ENCODE measurements at places on chromosomes 1 and 21.

DNA sequence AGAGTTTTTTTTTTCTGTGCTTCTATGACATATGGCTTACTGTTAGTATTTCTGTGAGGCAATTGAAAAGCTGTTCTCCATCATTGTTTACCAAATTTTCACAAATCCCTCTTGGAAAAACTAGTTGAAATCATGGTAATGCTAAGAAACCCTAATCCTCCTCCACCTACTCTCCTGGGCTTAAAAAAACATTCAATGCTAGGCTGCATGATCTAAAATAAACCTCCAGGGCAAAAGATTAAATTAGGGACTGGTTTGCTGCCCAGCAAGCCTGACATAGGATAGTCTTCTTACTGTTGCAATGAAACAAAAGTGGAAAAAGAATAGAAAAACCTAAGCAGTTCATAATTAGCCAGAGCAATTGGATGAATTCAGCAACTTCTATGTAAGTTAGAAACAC, 16.1 kb downstream of the C1orf52 start:
- no peak for DNase-seq

DNA sequence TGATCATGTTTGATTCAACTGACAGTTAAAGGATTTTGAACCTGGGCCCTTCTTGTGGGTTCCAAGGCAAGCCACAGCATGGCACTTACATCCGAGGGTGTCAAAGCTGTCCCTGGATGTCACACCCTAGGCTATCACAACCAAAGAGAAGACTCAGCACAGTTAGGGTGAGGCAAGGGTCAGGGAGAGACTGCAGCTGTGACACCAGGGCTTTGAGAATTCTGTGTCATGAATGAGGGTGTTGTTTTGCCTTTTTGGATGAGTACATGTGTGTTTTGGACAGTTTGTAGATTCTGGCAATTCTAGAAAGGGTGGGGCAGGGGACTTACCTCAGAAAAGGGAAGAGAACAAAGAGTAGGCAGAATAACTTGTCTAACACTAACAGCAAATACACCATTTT, 37.8 kb upstream of the ZNF326 start:
- DNase-seq: no peak

GRCh38 chr1:241114699-241115233, 242.2 kb downstream of the RGS7 start:
- DNase-seq: no peak

DNA sequence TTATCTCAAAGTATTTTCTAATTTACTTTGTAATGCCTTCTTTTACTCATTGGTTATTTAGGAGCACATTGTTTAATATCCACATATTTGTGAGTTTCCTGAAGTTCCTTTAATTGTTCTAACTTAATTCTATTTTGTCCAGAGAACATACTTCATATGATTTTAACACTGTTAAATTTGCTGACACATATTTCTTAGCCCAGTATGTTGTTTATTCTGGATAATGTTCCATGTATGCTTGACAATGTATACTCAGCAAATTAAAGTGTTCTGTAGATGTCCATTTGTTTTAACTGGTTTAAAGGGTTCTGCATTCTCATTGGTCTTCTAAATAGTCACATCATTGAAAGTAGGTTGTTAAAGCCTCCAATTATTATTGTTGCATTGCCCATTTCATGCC, 643.7 kb upstream of the NR5A2 start:
- DNase-seq: no peak

DNA sequence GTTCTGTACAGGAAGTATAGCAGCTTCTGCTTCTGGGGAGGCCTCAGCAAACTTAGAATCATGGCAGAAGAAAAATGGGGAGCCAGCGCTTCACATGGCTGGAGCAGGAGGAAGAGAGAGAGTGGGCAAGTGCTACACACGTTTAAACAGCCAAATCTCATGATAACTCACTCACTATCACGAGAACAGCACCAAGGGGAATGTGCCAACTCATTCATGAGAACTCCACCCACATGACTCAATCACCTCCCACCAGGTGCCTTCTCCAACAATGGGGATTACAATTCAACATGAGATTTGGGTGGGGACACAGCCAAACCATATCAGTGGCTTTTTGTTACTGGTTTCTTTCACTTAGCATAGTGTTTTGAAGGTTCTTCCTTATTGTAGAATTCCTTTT, 138.6 kb downstream of the SYT14 start:
- no peak for DNase-seq

- no peak for DNase-seq
Measured at GRCh38 chr1:172905452-172905851, 145.3 kb downstream of the TNFSF18 start.

DNA sequence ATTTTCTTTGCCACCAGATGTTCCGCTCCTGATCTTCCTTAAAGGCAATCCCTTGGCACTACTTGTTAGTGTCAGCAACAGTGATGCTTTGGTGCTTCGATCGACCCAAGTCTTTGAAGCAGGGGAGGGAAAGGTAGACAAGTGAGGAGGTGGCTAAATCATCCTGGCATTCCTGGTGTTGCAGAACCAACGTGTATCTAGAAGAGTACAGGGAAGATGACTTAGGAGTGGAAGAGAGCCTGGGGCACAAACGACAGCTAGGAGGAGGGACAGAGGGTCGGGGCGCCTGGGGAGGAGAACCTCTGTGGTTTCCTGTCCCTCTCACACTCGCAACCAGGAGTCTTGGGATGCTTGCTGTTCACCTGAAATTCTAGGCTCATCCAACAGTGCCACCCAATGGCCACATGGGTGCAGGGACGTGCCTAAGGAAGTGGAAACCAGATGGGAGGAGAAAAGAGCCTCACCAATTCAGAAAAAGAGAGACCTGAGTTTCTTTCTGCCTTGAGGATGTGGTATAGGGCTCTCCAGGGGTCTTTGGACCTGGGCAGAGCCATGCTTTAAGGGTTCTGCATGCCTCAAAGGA, 9.5 kb upstream of the KCNA2 start:
- DNase-seq: peak; percentile 38

DNA sequence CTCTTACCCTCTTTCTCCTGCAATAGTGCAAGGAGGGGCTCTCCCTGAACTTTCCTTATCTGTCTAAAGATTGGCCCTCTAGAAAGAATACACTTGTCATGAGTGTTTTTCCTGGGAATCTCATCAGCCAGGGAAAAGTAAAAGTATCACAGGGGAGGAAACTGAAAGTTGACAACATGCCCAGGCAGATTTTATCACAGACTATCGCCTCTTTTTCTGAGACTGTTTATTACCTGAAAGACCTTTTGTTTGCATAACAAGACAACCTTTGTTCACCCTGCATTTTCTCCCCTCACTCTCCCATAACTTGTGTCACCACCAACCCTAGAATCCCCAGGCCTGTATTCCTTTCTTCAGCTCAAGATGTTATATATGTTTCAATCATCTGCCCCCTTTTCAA, 794.7 kb upstream of the ADAMTS5 start:
- DNase-seq: no peak

- no peak for DNase-seq
Measured at GRCh38 chr1:112304612-112305011, 91.4 kb upstream of the CTTNBP2NL start.

- DNase-seq: no peak
Measured at GRCh38 chr1:169517558-169518186, 31.9 kb upstream of the SLC19A2 start.

- no peak for DNase-seq
Measured at GRCh38 chr1:84887261-84887934, 5.6 kb downstream of the LPAR3 start.

GRCh38 chr21:26751305-26751704, 93.9 kb downstream of the ADAMTS1 start:
- DNase-seq: no peak

- DNase-seq: no peak
Measured at GRCh38 chr1:150881331-150882070, 5.1 kb upstream of the ARNT start.

DNA sequence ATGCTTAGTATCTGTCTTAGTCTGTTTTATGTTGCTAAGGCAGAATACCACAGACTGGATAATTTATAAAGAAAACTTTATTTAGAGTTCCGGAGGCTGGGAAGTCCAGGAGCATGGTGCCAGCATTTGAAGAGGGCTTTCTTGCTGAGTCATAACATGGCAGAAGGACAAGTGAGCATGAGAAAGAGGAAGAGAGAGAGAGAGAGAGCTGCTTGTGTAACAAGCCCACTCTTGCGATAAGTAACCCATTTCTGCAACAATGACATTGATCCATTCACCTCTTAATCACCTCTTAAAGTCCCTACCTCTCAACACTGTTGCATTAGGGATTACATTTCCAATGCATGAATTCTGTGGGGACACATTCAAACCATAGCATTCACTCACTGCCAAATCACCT, 11.7 kb upstream of the MYOCOS start:
- no peak for DNase-seq

DNA sequence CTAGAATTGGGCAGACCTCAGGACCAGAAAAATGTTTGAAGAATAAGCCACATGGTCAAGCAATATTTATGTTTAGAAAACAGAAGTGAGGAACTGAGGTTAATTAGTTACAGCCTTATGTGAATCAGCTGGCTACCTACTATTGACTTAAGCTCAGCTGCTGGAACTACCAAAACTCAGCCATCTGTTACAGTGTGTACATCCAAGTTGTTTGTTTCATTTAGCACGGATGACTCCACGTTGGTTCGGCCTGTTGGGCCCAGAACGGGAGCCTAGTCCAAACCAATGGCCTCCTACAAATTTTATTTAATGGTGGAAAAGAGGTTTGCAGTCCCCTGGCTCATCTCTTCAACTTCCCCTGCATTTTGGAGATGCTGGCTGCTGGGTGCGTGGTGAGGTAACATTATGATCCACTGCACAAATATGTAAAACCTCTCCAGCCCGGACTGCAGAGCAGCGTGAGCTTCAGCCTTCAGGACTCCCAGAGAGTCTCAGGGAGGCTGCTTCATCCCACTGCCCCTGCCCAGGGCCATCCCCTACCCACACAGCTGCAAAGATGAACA, 143.4 kb downstream of the ZZZ3 start:
- no peak for DNase-seq

GRCh38 chr1:113333056-113333455, 57.3 kb upstream of the MAGI3 start:
- DNase-seq: no peak

GRCh38 chr1:201786824-201787223, 42.1 kb upstream of the IPO9 start:
- DNase-seq: no peak

DNA sequence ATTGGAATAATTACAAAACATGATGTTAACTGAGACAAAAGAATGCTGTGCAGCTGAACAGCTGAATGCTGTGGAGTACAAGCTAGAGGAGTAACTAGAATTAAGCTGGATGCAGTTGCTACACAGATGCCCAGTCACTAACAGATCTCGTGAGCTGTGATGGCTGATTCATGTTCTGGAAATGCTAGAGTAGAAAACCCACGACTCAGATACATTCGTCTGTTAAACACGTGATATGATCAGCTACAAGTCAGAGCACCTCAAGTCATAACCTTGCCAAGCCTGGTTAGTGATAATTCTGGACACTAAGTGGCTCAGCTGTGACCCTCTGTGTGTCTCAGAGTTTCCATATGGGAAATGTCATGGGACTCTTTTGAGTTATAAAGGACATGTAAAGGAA, 89.7 kb upstream of the ESRRG start:
- no peak for DNase-seq

DNA sequence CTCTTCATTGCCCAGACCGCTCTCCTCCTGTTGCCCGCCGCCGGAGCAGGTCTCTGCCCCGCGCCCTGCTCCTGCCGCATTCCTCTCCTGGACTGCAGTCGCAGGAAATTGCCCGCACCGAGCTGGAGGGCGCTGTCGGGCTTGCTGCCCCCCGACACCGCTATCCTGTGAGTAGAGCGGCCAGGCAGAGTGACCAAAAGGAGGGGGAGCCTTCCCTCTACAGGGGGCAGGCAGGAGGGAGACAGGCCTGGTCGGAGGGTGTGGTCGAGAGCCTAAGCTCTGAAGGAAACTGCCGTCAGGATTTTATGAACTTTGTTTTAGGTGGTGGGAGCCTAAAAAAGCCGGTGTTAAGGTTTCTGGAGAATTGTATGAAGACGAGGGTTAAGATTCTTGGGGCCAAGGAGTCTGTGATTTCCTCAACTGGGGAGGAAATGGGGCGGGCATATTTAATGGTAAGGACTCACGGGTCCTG, 517 bp downstream of the LRIG2 start:
- no peak for DNase-seq

DNA sequence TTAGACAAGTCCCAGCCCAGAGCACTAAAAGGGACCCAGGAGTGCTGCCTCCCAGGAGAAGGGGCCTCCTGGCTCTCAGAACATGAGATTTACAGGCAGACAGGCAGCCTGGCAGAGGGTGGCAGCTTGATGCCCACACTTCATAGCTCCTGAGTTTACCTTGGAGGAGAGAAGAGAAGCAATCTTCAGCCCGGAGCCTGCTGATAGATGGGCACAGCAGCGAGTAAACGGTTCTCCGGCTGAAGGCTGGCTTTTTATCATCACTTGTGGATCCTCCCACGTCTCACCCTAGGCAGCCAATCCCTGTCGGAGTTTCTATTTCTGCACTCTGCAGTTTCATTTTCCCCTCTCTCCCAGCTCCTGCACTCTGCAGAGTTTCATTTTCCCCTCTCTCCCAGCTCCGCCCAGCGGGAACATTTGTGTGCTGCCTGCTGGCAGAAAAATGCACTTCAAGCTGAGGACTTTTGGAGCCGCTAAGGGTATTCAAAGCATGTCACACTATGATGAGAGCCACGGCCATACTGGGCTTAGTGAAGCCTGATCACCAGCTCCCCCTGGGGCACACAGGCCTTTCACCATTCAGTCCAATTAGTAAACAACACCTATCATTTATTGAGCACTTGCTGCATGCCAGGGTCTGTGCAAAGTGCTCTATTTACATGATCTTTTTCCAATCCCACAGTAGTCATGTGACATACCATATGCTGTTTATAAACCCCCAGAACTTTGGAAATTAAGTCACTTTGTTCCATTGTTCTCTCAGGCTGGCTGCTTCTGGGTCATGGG, at the start of gene IFI6:
Gene IFI6 (minus strand): TSS at position 229 of the 786 bp plus-strand sequence. CDS start 2,878 bp downstream, outside the sequence.
- peak; percentile 86 for DNase-seq

DNA sequence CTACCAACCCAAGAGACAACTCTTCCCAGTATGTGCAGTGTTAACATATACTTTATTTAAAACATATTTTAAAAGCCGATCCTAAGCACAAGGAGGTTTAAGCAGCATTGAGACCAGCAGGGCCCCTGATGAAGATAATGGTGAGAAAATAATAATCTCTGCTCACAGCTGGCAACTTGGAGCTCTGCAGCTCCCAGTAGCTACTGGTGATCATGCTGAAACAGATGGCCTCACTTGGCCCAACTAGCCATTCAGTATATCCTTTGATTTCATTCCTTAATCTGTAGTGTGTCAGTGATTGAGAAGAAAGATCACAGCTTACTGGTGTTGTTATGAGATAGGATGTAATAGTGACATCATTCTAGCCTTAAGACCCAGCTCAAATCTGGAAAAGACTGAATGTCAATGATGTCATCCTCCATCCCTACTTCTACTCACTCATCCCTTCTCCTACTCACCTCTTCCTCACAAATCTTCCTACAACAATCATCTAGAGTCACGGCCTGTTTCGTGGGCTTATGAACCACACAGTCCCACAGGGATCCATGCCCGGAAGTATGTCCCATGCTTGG, 817.9 kb downstream of the PLA2G4A start:
- no peak for DNase-seq
